Esophagus squamous epithelium (tissue), 5 donors: ENCODE measurements at places on chromosomes 5 and 9.

GRCh38 chr9:69824499-69825252 is 4.1 kb downstream of the CFAP95 start:
- no peak for DNase-seq

DNA sequence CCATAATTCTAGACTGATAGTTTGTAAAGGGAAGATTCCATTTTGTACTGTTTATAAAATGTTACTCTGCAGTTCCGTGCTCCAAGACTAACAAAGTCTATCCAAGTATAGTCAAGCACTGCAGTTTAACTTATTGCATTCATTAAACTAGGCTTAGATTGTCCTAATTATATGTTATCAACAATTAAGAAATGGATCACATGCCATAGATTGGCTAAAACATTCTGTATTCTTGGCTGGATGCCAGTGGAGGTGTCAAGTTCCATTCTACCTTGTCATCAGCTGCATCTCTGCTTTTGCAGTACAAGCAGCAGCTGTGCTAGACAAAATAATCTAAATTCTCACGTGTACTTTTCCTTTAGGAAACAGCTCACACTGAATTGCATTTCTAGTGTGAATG is 69.4 kb upstream of the MEF2C start:
- DNase-seq, result no peak

DNA sequence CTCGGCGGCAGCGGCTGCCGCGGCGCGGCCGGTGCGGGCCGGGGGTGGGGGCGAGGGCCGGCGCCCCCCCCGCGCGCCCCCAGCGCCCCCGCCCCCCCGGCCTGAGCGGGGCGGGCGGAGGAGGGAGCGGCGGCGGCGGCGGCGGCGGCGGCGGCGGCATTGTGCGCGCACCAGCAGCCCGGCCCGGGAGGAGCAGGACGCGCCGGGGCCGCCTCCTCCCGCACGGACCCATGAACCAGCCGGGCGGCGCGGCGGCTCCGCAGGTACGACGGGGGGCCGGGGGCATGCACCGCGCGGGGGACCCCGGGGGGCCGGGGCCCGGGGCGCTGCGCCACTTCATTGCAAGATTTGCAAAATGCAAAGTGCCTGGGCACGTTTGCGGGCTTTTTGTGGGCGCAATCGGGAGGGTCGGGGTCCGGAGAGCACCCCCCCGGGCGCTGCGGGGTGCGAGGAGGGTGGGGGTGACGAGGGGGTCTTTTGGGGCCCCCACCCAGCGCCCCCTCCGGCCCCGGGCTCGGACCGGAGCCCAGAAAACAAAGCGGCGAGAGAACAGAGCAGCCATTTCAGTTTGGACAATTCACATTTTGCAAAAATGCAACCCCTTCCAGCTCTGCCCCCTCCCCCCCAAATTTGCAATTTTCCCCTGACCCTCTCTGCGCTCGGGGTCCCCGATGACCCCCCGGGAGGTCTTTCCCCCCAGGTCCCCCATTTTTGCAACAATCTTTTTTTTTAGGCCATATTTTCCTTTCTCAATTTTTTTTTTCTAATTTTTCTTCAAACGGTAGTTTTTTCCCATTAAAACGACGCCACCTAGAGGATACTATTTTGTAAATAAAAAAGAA is at the start of gene ZNF618:
ZNF618 (plus strand) TSS at position 159 of the 842 bp plus-strand sequence; CDS start at position 231, 72 bp downstream.
- DNase-seq, result no peak

GRCh38 chr5:179923436-179923835 is 15.7 kb upstream of the TBC1D9B start:
- no peak for DNase-seq

- no peak for DNase-seq
These were observed 328.6 kb downstream of the PIK3R1 start for GRCh38 chr5:68544091-68544647.

GRCh38 chr5:102414448-102414847 is 84.4 kb downstream of the SLCO6A1 start:
- DNase-seq, result no peak

DNA sequence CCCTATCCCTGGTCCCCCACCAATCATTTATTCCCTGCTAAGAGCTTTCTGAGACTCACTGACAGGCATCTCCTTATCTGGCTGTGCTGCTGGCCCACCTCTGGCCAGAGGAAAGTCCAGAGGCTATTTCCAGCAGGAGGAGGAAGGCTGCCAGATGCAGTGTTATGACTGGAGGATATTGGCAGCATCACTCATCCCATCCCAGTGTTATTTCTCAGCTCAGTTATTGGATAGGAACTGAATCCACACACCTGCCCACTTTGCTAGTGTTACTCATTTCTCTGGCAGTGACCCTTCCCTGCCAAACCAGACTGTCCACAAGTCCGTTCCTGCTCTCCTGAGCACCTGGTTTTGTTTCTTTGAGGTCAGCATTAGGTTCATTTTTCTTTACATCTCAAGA is 228.2 kb downstream of the GRIA1 start:
- DNase-seq, result no peak
